ENCODE measurements at places on chromosomes 1 and 21.

- DNase-seq: no peak
Measured at GRCh38 chr1:67188137-67188536, 21.9 kb downstream of the IL23R start.

GRCh38 chr1:114176366-114176765 is 22.7 kb upstream of the SYT6 start:
- no peak for DNase-seq

- DNase-seq: no peak
Measured at GRCh38 chr1:36006941-36007500, 76.1 kb downstream of the AGO3 start.

GRCh38 chr21:45278156-45278911 is 9.4 kb downstream of the POFUT2 start:
- DNase-seq: no peak

DNA sequence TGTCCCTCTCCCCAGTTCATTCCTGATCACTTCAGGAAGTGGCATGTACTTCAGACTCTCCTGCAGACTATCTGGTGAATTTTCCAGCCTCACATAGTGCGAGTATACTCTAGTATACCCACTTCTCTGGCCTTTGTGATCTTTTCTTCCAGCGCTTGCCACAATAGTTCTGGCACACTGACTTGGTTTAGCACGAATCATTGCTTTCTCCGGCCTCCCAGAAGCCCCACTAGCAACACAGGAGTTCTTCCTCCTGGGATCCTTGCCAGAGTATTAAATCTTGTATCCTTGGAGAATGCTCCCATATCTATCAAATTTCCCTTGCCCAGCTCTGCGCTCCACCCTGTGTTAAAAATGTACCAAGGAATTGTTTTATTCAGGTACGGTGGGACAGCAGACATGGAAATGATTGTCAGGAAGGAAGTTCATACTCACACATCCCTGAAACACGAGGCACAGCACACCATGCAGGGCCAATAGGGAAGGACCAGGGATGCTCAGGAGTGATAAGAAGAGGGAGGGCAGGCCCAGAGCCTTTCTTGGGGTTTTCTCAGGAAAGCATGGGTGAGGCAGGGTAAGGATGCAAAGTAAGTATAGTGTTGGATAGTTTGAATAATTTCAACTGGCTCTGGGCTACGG is 136.7 kb downstream of the ADSS2 start:
- DNase-seq: no peak

DNA sequence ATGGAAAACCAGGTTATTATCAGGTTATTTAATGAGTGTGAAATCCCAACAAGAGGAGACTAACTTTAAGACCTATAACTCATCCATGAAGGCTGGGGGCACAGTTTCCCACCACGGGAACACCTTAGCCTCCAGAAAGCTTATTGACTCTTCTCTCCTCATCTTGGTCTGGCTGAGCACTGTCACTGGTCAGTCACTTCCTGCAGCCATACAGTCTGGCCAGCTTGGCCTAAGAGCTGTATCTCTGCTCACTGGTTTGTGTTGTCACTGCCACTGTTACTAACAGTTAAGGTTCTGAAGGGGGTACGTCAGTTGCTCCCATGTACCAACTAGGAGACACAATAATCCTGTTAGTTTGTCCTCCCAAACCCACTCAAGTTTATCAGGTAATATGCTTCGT is 16.7 kb upstream of the DDAH1 start:
- DNase-seq: no peak

DNA sequence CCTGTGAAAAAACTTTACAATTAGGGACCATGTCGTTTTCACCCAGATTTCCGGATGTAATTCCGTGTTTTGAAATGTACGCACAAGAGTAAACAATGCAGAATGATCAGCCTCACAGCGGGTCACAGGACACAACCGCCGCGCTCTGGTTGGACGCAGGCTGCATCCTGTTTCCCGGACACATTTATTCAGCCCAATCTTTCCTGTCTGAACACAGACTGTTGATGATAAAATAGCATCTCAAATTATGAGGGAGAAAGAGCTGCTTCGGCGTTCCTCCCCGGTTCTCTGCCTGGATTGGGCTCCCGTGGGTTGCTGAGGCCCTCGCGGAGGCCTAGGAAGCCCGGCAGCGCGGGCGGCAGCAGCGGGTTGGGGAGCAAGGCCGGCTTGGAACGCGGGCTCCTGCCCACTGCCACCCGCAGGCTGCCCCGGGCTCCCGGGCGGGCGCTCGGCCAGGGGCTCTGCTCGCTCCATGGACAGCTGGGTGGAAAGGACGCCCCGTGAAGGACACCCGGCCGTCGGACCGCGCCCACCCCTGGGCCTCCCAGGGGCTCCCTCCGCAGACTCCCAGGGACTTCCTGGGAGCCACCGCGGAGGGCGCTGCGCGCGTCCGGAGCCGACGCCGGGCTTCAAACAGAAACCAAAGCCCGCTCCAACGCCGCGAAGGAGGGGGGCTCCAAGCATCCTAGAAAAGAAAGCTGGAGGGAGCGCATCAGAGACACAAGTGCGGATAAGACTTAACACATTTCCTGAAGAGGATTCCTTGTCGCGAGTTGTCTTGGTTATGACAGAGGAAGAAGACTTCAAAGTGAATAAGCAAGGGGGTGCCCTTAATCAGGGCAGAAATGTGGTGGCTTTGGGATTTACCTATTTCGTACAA is 122.3 kb downstream of the ESRRG start:
- DNase-seq: peak; percentile 73

GRCh38 chr1:154717528-154717924 is 109.5 kb upstream of the ADAR start:
- no peak for DNase-seq

DNA sequence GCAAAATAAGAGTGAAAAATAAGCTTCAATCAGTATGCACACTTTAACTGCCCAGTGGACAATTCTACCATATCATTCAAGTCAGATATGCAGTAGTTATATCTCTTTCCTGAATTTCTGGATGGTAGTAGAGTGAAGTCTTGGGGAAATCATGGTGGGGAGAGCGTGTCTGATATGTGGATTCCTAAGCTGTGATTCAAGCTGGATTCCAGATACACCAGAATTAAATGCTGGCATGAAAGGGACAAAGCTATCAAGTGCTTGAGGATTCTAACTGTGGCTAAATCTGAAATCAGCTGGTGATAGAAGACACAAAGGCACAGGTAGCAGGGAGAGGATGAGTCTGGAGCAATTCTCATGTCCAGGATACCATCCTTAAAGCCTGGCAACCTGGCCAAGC is 323.5 kb downstream of the DUSP10 start:
- DNase-seq: no peak

GRCh38 chr21:26849428-26850115 is 4.4 kb upstream of the ADAMTS1 start:
- no peak for DNase-seq

DNA sequence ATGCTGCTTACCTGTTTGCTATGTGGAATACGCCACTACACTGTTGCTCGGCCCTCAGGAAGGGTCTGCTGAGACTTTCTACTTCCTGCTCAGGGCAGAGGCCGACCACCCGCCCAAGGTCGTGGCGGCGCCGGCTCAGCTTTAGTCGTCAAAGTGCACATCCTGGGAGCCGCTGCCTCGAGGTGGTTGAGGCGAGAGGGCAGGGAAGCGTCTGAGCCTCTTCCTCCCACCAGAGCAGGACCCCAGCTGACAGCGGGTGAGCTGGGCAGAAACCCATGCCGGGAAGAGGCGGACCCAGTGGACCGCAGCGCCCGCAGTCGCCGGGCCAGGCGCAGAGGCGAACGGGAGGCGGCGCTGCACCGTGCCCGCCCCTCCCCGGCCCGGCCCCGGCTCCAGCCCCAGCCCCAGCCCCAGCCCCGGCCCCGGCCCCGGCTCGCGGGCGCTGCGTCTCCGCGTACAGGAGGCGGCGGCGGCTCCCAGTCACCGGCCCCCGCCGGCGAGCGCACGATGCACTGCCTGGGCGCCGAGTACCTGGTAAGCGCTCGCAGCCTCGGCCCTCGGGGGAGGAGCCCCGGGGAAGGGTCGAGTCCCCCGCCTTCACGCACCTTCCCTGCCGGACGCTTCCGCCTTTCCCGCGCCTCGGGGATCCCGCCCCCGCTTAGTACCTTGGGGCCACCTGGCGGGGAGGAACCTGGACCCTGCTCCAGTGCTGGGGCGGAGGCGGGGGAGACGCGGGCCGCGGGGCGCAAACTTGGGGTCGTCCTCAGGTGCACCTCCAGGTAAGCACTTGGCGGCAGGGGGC is at the start of gene SLC44A3:
Gene SLC44A3, plus strand, starts transcription at position 413 of the 802 bp plus-strand sequence. Its CDS starts 95 bp downstream, at position 508.
- DNase-seq: peak; percentile 70

DNA sequence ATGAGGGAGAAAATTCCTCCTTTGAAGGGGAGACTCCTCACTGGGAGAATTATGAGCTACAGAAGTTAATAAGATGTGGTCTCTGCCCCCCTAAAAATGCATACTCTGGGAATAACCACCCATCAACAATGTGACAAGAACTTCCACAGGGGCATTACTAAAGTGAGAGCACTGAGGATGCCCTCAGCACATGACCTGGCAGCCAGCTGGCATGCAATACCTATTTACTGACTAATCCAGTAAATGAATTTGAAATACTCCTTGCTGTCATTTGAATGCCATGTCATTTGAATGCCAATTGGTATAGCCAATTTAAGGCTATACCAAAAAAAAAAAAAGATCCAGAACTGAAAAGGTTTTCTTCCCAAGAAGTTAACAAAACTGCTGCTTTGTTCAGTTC is 30.8 kb downstream of the PLPP3 start:
- DNase-seq: no peak

DNA sequence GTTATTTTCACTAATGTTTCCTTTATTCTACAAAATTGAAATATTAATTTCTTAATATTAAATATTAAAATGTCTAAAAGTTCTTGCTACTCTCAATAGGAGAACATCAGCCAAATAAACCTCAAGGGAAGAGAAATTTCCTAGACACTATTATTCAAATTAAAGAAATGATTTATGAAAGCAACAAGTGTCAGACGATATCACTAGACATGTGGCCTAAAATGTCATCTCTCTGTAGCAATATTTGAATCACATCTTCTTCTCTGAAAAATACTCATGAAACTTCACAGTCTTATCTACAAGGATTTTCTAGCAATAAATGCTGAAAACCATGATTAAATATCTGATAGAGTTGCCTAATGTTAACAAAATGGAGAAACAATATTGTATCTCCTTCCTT is 2.5 kb upstream of the SERBP1 start:
- no peak for DNase-seq

GRCh38 chr1:202016022-202016810 is 5.8 kb downstream of the ELF3 start:
- no peak for DNase-seq

- DNase-seq: no peak
Measured at GRCh38 chr1:190476321-190476720, 1.3 kb downstream of the BRINP3 start.

- DNase-seq: no peak
Measured at GRCh38 chr1:234550341-234551031, 59.5 kb downstream of the IRF2BP2 start.

DNA sequence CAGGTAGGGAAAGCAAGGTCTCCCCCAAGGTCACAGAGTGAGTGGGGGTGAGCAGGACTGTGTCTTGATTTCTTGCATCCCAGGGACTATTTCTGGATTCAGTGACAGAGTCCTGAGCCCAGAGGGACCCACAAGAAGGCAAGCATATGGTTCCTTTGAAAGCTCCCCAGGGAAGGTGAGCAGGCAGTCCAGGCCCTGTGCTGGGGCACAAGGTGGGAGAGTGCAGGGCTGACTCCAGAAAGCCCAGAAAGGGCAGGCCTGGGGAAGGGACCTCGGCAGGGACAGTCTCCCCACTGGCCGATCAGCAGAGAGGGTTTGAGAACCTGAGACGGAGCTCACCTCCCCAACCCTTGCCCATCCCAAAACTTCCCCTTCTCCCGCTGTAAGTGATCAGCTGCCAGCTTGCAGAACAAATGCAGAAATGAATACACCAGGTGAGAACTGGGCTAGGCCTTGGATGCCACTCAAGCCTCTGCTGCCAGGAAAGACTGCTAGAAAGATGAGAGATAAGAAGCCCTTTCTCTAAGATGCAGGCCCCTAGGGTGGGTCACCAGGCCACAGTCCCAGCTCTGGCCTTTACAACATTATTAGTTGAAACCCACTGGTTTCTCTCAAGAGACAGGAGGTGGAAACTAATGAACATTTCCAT is 121.0 kb downstream of the GLIS1 start:
- no peak for DNase-seq

GRCh38 chr1:180926164-180926981 is 13.7 kb downstream of the KIAA1614 start:
- DNase-seq: no peak

DNA sequence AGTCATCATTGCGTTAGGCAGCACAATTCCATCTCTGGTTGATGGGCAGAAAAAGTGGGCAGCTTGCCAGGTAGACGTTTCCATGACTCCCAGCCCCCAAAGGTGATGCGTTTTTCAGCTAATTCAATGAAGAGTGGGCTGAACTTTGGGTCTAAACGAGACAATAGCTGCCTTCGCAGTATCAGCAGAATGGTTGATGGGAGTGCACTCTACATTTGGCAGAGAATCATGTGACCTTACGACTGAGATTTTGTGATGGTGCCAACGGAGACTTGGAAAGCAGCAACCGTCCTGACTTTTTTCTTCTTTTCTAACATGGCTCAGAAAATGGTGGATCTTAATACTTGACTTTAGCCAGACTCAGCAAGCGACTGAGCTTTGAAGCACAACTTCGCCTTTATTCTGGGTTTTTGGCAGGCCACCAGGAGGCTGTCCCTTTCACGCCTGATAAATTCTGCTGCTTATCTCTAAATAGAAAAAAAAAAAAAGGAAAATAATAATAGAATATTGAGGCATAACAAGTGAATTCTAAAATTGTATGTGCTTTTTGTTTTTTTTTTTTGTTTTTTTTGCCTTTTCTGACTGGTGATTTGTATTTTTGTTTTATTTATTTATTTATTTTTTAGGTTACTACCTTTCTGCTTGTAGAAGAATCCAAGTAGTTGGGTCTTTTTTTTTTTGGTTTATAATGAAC is 804.8 kb downstream of the USP25 start:
- peak; percentile 13 for DNase-seq

DNA sequence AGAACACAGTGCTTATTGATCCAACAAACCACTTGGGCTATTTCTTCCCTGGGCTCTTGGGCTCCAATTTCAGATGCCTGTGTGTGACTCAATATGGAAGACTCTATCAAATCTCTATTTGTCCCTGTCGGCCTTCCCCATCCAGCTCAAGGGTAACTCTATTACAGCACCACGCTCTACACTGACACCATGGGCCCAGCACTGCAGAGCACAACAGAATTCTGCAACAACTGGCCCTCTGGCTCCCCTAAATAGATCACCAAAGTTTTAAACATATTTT is 51.7 kb downstream of the CAPZB start:
- DNase-seq: no peak

GRCh38 chr1:193558491-193559028 is 372.1 kb upstream of the B3GALT2 start:
- no peak for DNase-seq

- peak; percentile 21 for DNase-seq
Measured at GRCh38 chr1:220281159-220281574, 8.9 kb upstream of the RAB3GAP2 start.

GRCh38 chr1:218904416-218904815 is 269.3 kb upstream of the LYPLAL1 start:
- DNase-seq: no peak
